ENCODE measurements at places on chromosomes 16 and 17.

- DNase-seq: peak; percentile 54
Measured at GRCh38 chr17:42843358-42843934, 934 bp upstream of the AOC2 start.

DNA sequence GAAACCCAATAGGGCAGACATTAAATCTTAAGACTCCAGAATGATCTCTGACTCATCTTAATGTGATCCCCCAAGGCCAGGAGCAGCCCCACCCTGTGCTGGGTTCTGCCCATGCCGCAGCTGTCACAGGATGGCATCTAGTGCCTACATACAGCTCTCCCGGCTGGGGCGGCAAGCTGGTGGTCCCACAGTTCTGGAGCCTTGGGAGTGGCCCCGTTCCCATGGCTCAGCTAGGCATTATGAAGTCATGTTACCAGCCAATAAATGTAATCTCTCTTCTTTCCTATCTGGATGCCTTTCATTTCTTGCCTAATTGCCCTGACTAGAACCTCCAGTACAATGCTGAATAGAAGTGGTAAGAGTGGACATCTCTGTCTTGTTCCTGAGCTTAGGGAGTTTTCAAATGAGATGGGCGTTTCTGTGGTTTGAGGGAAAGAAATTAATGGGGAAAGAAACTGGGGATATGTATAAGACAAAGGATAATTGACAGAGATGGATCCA is 95.7 kb upstream of the DNAH17 start:
- no peak for DNase-seq

- DNase-seq: no peak
Measured at GRCh38 chr16:17568239-17568638, 97.5 kb upstream of the XYLT1 start.

DNA sequence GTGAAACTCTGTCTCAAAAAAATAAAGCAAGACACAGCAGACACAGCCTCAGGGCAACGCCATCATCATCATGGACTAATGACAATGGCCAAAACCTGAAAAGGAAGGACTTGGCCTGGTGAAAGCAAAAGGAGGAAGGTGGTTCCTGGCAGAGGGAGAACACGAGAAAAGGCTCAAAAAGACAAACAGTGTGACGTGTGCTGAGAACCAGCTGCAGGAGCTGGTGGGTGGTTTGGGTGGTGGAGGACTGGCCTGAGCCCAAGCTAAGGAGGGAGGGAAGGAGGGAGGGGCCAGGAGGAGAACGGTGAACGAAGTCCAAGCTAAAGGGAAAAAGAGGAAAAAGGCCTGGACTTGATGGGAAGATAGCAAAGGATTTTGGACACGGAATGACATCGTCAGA is 85.1 kb downstream of the SLC39A11 start:
- DNase-seq: no peak

- DNase-seq: no peak
Measured at GRCh38 chr16:52874042-52874441, 178.7 kb downstream of the CHD9NB start.

GRCh38 chr16:56370875-56371659 is 54.3 kb downstream of the AMFR start:
- no peak for DNase-seq

- DNase-seq: no peak
Measured at GRCh38 chr16:56789360-56789759, 59.4 kb downstream of the NUP93 start.

DNA sequence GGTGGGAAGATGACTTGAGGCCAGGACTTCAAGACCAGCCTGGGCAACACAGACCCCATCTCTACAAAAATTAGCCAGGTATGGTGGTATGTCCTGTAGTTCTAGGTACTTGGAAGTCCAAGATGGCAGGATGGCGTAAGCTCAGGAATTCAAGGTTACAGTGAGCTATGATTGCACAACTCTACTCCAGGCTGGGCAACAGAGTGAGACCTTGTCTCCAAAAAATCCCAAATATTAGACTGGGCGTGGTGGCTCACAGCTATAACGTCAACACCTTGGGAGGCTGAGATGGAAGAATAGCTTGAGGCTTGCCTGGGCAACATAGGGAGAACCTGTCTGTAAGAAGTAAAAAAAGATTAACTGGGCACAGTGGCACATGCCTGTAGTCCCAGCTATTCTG is 30.8 kb downstream of the SUZ12 start:
- DNase-seq: no peak

DNA sequence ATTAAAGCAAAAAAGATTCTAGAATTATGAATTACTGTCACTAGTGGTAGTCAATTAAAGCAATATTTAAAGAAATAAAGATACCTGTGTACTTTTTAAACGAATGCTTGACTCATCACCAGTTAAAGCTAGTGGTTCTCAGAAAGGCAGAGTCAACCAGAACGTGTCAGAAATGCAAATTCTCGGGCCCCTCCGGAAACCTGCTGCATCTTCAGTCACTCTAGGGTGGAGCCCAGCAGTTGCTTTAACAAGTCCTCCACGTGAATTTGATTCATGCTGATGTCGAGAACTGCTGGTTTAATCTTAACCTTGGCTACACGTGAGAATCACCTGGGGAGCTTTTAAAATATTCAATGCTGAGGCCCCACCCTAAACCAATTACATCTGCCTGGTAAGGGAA is 169.8 kb upstream of the SDK2 start:
- DNase-seq: no peak

DNA sequence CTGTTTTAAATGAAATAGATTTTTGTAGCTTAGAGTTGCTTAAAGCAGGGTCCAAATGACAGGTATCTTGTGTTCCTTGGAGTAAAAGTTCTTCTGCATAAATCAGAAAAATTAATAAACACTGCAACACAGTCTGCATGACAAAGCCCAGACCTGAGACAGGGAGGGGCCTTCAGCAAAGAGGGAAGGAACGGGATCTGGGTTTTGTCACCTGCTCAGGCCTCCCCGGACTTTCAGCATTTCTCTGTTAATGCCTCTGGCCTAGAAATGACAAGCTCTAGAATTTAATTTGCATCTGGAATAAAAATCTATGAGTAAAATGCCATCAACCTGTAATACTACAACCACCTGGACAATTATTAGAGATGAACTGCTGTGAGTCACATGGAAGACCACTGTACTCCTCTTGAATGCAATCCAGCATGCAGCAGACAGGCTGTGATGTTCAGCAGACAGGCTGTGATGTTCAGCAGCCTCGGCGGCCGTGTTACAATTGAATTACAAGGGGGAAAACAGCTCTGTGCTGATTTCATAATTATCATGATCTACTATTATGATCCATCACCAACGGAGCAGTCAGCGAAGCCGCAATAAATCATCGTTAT is 170.2 kb downstream of the TOX3 start:
- no peak for DNase-seq

DNA sequence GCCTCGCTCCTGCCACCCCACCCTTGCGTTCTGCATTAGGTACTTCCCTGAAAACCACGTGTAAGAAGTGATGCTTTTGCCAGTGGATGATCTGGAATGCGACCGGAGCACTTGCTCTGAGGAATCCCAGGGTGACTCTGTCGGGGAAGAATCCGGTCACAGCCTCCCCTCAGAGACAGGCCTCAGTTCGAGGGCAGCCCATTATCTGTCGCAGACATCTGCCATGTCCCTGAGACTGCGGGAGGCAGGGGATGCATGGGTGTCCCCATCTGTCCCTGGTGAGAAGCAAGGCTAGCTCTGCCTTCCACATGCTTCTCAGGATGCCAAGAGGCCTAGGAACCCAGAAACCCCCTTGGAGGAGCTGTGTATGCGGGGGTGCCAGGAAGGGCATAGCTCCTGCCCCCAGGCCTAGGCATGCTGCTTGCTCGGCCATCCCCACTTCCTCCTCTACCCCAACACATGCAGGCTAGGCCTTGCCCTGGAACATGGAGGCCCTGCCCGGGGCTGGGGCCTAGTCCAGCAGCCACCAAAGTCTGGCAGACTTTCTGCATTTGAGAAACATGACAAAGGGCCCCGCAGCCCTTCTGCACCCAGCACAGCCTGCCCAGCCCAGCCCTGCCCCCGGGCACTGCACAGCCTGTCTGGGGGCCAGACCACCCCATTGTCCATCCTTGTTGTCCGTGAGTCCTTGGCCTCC is 20.5 kb downstream of the MNT start:
- DNase-seq: no peak

GRCh38 chr17:52025236-52025635 is 133.3 kb downstream of the CA10 start:
- no peak for DNase-seq

DNA sequence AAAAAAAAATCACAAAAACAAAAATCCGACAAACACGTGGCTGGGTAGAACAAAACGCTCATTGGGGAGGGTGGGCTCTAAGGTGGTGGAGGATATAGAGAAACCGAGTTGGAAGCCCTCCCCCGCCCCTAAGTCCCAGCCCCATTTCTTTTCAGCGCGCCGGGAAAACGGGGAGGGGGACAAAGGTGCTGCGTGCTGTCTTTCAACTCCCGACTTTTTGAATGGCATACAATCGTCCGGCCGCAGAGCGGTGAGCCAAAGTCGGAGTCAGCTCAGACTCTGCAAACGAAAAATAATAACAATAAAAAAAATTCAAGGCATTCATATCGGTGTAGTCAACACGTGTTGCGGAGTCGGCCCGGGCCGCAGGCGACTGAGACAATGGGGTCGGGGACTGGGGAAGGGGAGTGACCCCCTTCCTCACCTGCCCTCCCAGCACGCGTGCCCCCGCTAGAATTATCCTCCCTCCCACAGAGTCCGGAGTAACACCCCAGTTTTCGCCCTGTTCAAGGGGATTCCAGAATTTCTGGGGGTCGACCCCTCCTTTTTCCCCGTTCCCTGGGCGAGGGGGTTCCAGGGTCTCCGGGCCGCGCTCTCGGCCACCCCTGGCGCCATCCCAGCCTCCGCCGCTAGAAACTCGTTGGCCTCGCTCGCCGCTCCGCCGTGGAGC is 1.7 kb upstream of the IGF2BP1 start:
- no peak for DNase-seq

DNA sequence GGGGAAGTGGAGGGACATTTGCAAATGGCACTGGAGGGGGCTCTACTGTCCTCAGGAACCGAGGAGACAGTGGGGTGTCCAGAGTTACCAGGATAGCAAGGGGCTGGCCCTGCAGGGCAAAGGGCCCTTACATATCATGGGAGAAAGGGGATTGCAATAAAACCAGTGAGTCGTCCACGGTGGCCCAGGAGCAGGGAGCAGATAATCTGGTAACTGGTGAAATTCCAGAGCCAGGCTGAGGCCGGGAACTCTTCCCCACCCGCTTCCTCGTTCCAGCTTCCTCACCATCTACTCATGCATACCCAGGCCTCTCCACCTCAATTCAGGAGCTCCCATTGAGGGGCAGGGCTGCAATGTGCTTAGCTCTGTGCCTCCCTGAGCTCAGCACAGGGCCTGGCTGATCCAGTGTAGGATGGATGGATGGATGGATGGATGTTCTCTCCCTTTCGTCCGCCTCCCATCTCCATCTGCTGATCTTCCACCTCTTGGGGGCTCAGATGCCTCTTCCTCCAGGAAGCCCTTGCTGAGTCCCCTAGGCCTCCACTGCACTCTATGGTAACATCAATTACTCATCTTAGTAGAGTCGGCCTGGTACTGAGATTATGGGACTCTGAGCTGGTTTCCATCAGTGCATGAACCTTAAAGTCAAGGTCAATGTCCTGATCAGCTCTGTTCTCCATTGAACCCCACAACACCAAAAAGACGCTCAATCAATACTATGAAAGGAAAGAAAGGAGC is 41.2 kb upstream of the NDRG4 start:
- DNase-seq: no peak

- no peak for DNase-seq
Measured at GRCh38 chr17:81234940-81235821, 3.7 kb downstream of the TEPSIN start.

- DNase-seq: no peak
Measured at GRCh38 chr17:30299000-30299399, 7.3 kb upstream of the BLMH start.

DNA sequence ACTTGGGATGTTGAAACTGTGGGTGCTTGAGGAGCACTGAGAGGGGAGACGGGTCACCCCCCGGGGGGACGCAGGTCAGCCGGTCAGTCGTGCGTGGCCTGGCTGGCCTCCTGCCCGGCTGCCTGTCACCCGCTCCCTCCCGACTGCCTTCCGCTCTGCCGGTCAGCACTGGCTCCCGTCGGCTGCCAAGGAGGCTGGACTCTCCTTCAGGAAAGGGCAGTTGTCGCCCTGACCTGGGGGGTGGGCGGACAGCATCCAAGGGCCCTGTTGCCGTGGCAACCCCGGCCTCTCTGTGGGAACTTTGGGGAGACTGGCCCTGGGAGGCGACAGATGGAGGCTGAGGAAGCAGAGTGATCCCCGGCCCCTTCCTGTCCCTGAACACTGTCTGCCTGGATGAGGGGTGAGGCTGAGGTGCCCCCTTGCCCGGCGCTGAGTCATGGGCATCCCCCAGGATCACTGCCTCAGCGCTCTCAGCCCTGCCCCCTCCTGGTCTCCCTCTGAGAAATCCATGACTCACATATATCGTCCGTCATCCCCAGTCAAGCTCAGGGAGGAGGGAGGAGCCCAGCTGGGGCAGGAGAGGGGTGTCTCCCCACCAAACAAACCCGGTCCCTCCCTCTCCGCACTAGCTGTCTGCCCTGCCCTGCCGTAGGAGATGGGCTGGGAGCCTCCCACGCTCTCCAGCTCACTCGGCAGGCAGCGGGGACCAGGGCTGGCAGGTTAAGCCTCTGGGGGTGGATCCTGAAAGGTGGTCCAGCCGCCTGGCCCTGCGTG is at the start of gene ADGRG1:
TSS of gene ADGRG1 (plus strand) at position 623 of the 774 bp plus-strand sequence. CDS start 21,658 bp downstream, outside the sequence.
- DNase-seq: peak; percentile 59

DNA sequence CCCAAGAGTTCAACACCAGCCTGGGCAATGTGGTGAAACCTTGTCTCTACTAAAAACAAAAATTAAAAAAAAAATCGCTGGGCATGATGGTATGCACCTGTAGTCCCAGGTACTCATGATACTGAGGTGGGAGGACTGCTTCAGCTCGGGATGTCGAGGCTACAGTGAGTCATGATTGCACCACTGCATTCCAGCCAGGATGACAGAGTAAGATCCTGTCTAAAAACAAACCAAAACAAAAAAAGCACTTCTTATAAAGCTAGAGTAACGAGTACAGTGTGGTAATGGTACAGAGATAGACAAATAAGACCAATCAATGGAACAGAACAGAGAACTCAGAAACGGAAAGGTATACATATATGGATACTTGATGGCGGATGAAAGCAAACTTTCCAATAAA is 4.4 kb downstream of the NSMCE1 start:
- no peak for DNase-seq

DNA sequence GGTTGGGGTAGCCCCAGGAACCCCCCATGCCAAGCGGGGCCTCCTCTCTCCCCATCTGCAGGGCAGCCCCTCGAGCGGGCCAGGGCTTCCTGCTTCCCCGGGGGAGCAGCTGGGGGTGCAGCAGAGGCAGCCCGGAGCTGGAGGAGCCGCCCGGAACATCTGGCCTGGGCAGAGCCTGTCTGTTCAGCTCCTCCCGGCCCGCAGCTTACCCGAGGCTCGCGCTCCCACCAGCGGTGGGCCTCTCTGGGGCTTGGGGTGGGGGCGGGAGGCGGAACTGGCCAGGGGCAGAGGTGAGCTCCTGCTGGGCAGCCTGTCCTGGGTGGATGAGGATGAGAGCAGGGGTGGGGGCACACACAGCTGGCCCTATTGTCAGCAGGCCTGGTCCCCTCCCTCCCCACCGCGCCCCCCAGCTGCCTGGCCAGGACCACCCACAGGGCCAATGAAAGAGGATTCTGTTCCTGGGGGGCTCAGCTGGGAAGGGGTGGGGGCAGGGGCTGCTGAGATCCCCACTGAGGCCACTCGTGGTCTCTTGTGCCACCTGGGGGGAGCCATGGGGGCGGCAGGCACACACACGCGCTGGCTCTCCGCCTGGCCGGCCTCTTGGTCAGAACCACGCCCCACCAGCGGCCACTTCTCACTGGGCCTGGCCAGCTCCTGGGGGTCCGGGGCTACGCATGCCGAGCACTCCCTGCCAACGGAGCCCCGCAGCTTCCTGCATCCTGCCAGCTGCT is 34.7 kb downstream of the BAHCC1 start:
- DNase-seq: peak; percentile 57

GRCh38 chr16:4064950-4065352 is 51.3 kb downstream of the ADCY9 start:
- no peak for DNase-seq
